ENCODE measurements at places on chromosomes 5 and 9.

GRCh38 chr5:17785774-17786173 lies 151.5 kb downstream of the TAF11L14 start:
- DNase-seq = no peak

- DNase-seq = no peak
Measured at GRCh38 chr5:38725371-38725865, 120.4 kb upstream of the OSMR start.

GRCh38 chr5:114544561-114544960 lies 182.7 kb downstream of the KCNN2 start:
- no peak for DNase-seq

- DNase-seq = no peak
Measured at GRCh38 chr5:143796125-143796524, 15.8 kb upstream of the HMHB1 start.

DNA sequence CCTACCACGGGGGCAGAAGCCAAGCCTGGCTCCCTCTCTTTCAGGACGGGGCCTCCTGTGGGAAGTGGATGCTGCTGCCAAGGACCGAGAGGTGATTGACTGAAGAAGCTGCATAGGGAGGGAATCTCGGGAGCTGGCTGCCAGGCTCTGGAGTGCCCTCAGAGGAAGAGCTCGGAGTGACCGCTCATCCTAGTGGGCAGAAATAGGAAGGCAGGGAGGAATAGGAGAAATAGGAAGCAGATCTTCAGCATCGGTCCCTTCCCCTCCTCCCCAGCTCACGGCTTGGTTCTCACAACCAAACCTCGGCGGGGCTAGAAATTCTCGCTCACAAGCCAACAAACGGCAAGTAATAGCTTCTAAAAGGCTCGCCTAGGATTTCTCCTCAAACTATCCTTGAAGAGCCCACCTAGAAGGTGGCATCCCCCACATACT lies 159.9 kb upstream of the RAI14 start:
- no peak for DNase-seq

DNA sequence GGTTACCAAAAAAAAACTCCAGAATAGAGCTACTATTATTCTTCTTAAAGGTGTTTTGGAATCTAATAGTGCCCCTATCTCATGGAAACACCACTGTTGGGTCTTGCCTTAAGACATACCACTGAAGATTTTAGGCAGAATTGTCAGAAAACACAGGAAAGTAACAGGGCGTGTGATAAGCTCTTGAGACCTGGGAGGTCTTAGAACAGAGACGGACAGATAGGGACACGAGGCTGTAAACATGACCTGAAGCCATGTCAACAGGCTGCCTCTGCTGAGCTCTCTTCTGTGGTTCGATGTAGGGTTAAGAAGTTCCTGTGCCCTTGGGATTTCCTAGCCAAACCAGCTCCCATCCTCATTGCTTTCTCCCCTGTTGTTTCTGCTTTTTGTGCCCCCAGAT lies 69.3 kb downstream of the CTSL start:
- no peak for DNase-seq

- DNase-seq = no peak
Measured at GRCh38 chr9:10230512-10230911, 382.3 kb downstream of the PTPRD start.

DNA sequence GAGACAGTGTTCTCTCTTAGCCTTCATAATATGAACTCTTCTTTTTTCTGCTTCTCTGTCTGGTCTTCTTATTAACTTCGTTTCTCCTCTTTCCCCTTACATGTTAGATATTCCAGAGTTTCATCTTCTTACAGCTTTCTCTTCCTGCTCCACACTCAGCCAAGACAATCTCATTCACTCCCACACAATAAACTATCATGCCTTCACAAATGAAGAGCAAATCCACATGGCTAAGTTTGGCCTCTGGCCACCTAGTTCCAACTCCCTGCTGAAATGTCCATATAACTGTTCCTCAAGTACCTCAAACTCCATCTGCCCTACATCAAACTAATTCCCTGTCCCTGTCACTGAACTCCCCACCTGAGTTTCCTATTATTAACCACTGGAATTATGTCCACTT lies 18.4 kb downstream of the IL33 start:
- no peak for DNase-seq

GRCh38 chr5:43358726-43359125 lies 45.5 kb upstream of the HMGCS1 start:
- DNase-seq = no peak

DNA sequence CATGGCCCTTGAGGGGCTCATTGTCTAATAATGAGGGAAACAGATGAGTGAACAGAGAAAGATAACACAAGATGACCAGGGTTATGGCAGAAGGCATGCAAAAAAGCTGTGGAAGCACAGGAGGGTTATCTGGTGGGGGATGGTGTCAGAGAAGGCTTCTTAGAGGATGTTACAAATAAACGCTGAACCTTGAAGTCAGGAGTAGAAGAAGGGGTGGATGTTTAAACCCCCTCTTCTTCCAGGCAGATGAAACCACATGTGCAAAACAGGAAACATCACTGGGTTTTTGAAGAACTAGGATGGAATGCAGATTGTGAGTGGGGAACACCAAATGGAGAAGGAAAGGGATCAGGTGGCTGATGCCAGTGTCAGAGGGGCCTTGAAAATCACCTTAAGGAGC lies 41.8 kb upstream of the NR5A1 start:
- DNase-seq = no peak

GRCh38 chr5:133926489-133927299 lies 41.7 kb downstream of the C5orf15 start:
- DNase-seq = no peak

DNA sequence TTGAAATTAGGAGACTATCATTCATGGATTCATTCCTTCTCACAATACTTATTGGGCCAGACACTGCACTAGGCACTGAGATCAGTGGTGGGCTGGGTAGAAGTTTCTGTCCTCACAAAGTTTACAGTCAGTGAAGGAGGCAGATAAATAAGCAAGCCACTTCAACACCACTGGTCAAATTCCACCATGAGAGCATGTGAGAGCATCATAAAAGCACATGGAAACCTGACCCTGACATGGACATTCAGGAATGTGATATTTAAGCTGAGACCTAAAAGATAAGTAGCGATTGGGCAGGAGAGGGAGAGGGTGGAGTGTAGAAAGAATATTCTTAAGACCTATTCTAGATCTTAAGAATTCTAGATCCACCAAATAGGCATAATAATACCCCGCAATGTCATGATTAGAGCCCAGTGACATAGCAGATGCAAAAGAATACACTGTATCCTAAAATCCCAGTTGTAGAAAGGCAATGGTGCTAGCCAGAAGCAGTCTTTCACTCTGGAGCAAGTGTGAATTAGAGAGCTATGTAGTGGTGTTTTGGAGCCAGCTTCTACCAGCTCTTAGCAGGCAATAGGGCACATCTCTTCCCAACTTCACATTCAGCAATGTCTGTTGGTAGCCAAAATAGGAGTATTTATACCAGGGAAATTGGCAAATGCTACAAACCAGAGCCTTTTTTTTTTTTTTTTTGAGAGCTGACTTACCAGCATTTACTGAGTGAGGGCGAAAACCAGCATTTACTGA lies 46.4 kb downstream of the SH3RF2 start:
- DNase-seq = no peak

- no peak for DNase-seq
Measured at GRCh38 chr5:177412603-177413233, 3.4 kb upstream of the F12 start.

DNA sequence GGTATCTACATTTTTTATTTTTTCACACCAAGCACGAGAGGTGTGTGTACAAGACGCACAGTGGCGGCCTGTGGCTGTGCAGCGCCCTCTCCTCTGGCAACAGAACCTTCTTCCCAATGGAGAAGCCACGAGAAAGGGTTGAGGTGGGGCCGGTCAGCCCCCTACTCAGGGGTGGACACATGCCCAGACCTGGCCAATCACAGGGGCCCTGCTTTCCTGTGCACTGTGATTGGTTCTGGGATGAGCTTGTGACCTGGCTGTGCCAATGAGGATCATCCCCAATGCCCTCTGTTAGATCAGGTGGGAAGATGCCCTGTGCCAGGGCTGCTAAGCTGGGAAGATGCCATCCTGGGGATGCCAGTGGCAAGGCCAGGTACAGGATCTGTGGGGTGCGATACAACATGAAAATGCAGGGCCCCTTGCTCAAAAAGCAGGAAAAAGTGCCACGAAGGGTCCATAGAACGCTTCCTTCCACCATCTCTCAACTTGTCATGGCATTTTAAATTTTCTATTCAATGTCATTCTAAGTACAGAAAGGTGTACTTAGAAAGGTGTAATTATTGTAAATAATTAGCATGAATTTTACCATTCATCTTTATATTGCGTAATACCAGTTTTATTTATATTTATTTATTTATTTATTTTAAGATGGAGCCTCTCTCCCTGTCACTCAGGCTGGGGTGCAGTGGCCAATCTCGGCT lies 15.4 kb downstream of the IER5L start:
- no peak for DNase-seq

GRCh38 chr9:35294556-35294955 lies 132.7 kb downstream of the UNC13B start:
- DNase-seq = no peak

DNA sequence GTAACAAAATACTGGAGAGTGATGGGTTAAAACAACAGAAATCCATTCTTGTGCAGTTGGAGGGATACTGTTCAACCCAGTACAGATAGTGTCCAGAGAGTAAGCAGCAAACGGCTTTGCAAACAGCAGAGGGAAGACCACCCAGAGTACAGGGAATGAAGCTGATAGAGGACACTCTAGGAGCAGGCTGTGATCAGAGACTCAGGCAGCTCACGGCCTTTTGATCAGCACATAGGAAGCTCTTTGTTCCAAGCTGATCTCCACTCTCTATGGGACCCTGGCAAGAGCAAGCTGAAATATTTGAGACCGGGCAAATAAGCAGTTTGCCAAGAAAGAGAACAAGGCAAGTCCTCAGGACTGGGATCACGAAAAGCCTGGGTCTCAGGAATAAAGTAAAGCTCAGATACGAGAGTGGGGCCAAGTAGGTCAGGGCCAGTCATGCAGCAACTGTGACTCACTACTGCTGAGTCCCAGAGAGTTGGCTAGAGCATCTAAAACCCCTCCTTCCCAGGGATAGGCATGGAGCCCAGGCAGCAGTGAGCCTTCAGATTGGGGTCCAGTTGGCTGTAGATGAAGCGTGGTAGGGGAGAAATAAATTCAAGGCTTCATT lies 52.4 kb downstream of the MELK start:
- no peak for DNase-seq

GRCh38 chr5:157993986-157994691 lies 135.2 kb upstream of the CLINT1 start:
- no peak for DNase-seq

- DNase-seq = no peak
Measured at GRCh38 chr5:151750121-151750520, 8.3 kb downstream of the ATOX1 start.

- DNase-seq = no peak
Measured at GRCh38 chr9:16217943-16218701, 652.3 kb downstream of the BNC2 start.

GRCh38 chr9:93598647-93599241 lies 22.4 kb downstream of the PHF2 start:
- DNase-seq = no peak

GRCh38 chr5:15966066-15966640 lies 213.4 kb downstream of the MARCHF11 start:
- no peak for DNase-seq

GRCh38 chr9:98491231-98491651 lies 217.5 kb downstream of the GABBR2 start:
- DNase-seq = no peak

DNA sequence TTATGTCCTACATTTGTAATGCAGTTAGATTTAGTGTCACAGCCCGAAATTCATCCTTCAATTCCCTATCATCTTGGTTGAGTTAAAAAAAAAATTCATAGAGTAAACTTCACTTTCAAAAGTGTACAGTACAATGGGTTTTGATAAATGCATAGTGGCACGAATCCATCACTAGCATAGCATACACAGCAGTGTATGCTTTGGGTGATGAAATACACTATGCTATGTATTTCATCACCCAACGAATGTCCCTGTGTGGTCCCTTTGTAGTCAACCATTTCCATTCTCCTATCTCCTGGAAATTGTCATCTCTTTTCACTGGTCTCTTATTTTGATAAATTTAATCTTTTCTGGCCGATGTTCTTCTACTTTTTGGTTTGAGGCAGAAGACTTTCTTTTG lies 129.4 kb upstream of the BASP1 start:
- DNase-seq = no peak

DNA sequence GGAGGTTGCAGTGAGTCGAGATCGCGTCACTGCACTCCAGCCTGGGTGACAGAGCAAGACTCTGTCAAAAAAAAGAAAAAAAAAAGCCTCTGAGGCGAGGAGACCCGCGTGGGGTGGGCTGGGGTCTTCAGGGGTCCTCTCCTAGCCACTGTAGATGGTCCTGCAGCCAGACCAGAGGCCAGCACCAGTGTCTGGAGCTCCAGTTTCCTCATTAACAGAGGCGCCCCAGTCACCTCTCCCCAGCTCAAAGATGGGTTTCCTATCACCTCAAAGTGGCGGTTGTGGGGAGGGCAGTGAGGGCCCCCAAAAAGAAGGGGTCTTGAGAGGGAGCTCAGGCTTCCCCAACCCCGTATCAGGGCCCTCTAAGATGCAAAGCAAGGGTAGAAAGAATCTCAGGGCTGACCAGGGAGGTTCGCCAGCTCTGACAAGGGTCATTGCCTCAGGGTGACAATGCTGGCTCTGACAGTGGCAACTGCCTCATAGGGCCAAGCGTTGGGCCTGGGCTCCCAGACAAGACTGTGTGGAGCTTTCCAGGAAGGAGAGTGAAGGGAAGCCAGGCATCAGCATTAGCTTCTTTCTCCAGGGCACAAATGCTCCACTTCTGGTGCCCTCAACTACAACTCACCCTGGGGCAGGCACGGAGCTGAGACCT lies 15.0 kb downstream of the STK10 start:
- no peak for DNase-seq

Data from esophagus squamous epithelium (tissue), 5 donors.